ENCODE measurements at places on chromosomes 5 and 9.

- no peak for DNase-seq
These were observed 114.8 kb upstream of the PJA2 start for GRCh38 chr5:109524555-109524954.

GRCh38 chr9:109299891-109300290 is 21.0 kb downstream of the EPB41L4B start:
- no peak for DNase-seq

DNA sequence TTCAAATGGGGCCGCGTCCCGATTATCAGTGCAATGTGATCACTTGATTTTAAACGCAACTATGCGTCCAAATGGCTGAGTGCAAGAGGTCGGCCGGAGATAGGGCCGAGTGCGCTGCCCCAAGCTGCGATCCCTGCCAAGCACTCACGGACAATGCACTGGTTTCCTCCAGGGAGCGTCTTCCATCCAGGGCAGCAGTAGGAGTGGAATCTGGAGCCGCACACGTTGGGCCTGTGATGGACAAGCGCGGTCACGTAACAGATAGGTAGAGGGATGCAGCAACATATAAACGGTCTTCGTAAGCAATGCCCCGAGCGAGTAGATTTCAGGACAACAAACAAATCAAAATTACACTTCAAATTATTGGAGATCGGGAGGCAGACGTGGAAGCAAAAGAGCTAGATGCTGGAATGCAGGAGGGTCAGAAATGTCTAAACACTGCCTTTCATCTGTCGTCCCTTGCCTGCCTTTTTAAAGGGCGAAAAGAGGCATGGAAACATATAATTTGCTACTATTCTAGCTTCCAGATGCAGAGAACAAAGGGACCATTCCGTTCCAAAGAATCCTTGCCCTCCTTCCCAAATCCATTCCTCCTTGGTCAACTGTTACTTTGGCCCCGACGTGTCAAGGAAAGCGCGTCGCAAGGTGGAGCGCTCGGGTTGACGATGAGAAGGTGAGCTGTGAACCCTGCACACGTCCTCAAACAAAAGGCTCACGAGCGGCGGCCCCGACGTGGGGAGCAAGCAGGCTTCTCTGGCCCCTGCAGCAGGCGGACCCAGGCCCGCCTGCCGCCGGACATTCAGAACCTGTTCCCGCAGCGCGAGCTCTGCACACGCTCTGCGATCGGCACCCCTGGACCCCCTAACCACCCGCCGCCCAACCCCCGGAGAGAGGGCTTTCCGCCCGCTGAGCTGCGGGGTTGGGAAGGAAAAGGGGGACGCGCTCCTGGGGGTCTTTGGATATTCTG is 1.5 kb downstream of the FBN2 start:
- DNase-seq, result no peak

DNA sequence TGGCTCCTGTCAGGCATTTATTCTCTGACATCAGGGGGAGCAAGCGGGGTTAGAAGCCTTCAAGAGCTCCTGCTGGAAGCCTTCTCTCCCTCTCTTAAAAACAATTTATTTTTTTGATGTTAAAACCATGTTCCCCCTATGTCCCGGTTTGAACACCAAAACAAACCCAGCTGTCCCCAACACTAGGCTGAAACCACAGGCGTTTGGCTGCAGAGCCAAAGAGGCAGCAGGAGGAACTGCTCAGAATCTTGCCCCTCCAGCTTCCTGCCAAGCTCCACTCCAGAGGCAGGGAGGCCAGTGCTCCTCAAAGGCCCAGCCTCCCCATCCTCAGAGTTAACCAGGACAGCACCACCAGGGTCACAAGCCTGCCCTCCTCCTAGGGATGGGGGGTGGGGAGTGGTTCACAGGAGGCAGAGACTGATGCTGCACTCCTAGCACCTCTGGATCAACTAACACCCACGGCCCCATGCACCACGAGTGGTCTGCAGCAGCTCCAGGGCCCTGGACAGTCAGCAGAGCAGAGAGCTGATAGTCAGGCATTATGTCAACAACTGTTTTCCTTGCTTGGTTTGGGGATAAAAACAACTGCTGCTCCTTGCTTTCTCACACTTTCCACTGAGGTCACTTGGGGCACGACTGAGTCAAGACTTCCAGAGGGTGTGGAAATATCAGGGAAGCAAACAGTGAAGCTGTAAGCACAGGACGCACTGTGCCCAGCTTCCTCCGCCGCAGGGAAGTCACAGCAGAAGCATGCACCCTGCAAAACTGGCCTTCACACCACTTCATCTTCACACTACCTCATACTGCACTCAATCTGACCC is 96.5 kb upstream of the ADRA1B start:
- no peak for DNase-seq

DNA sequence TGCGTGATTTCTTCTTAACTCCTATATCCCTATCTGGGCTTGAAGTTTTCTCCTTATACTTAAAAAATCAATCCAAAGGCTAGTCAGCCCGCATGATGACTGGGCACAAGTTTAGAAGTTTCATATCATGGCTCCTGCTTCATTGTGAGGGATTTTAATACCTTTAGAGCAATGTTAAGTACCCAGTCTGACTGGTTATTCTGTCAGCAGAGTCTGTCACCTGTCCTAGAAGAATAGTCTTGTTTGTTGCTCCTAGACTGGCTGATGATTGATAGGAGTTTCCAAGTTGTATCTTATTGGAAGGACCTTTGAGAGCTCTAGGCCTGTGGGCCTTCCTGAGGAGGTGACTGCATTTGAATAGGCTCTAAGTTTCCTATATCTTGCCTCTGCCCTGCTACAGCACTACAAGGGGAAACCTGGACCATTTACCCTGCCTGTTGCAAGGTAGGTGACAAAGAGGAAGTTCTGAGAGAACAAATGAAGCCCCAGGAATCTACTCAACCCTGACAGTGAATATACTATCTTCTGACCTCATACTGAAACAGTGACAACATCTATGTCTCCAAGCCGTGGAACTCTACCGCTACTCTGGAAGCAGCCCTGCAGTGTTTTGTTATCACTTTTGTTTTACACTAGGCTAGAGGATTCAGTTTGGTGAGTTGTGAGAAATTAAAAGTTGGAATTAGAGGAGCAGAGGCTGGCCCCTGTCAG is 66.5 kb downstream of the F2RL2 start:
- DNase-seq, result no peak

GRCh38 chr5:35660451-35660850 is 42.8 kb downstream of the SPEF2 start:
- DNase-seq, result no peak

DNA sequence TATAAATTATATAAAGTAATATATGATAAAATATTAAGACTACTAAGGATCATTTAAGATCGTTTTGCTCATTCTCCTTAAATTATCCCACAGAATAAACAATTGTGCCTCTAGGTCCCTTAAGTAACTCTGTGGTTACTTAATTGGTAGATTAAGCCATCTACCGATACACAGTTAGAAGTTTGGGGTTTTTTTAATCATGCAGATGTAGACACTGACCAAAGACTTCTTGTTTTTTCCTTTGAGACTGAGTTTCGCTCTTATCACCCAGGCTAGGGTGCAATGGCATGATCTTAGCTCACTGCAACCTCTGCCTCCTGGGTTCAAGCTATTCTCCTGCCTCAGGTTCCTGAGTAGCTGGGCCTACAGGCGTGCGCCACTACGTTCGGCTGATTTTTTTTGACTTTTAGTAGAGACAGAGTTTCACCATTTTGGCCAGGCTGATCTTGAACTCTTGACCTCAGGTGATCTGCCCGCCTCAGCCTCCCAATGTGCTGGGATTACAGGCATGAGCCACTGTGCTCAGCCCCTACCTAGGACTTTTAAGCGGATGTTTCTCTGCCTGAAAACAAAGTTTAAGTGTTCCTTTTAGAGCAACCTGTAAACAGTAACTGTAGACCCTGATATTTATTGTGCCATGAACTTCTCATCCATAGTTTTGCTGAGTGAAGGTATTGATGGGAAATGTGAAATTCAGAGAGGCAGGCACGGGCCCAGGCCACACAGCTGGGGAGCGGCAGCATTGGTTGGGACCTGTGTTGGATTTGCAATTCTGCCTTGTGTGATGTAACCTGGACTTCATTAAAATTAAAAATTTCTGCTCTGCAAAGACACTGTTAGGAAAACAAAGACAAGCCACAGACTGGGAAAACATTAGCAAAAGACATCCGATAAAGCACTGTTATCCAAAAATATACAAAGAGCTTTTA is 11.6 kb downstream of the CEL start:
- no peak for DNase-seq

DNA sequence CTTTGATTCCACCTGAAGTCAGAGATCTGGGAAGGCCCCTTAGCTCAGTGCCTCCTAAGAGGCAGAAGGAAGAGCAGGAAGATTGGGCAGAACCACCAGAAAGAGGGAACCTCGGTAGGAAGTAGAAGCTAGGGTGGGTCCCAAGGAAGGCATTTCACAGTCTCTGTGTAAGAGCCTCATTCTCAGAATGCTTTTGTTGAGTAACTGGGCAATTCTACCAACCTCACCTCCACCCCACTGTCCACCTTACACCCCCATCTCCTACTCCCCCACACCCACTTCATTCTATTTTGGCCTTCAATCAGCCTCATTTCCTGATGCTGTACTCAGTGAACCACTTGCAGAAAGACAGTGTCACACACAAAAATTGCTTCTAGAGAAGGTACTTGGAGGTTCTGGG is 3.5 kb downstream of the HBEGF start:
- no peak for DNase-seq

DNA sequence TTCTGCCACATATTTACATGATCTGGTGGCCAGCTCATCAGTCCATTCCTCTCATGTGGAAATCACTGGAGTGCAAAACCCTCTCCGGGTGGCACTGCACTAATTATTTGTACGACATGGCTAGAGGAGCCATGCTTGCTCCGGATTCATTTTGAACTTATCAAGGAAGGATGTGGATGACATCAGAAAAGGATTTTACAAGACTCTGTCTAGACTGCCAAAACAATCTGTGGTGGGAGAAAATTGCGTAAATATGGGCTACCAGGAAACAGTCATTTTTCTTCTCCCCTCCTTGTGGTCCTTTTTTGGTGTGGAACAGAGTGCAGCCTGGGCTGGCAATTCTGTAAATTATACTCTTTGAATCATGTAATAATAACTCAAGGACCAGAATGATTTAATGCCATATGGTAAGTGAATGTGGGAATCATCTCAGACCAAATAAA is 123.4 kb upstream of the IFNE start:
- DNase-seq, result no peak

DNA sequence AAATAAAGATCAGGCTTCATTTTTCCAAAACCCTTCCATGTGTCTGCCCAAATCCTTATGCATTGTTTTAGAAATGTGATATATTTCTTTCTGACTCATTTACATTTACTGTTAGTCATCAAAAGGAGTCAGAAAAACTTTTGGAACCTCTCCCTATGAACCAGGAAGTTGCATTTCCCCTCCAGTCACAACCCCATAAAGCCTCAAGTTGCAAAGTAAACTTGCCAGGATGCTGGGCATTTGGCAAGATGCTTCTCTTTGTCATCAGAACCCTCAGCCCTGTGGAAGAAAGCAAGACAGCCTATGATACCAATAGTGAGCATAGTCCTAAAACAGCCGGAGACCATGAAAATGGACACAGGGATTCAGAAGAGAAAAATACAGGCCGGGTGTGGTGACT is 84.2 kb downstream of the MUSK start:
- DNase-seq, result no peak

DNA sequence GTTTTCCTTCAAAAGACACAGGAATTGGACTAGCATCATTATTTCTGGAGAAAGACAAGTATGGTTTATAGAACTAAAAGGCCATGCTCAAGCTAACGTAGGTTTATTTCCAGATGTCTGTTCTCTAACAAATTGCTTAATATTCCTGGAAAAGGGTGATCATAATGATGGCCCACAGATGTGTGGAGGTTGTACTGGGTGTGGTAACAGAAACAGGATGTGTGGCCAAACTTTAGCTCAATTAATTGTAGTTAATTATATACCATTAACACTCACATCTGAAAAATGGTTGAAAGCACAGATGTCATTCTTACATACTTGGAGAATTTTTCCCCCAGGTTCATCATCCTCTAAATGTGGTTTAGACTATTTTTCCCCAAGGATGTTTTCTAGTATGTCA is 292.7 kb upstream of the RASA1 start:
- DNase-seq, result no peak

- peak; percentile 45 for DNase-seq
These were observed 25.7 kb downstream of the PCDHGC5 start for GRCh38 chr5:141514330-141515133.

DNA sequence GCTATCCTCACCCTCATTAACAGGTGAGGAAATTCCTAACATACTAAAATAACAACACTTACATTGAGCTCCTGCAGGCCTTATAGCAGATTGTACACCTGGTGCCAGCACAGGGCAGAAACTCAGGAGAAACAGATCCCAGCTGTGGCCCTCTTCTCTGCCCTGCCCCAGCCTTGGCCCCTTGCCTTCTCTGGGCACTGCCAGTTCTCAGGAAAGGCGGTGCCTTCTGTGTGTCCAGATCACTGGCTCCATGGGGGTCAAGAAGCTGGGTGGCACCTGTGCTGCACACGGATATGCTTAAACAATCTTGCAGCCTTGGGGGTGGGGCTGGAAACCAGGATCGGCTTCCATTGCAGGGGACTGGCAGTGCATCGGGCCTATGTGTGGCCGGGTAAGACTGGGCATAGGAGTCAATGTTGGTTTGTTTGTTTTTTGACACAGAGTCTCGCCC is 19.3 kb downstream of the KYAT1 start:
- DNase-seq, result no peak

DNA sequence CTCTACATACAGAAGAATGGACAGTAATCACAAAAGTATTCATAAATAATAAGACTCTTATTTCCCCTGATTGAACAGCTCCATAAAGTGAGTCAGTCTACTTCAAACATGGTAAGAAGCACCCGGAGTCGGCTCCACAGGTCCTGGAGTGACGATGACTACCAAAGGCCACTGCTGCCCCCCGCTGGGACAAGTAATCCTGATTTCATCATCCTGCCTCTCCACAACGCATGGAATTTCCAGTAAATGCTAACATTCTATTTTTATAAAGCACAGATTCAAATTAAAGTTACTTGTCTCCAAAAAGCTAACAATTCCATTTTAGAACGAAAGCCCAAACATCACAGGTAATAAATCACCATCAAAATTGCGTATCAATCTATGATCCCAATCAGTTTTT is 16.2 kb downstream of the ATPSCKMT start:
- no peak for DNase-seq

DNA sequence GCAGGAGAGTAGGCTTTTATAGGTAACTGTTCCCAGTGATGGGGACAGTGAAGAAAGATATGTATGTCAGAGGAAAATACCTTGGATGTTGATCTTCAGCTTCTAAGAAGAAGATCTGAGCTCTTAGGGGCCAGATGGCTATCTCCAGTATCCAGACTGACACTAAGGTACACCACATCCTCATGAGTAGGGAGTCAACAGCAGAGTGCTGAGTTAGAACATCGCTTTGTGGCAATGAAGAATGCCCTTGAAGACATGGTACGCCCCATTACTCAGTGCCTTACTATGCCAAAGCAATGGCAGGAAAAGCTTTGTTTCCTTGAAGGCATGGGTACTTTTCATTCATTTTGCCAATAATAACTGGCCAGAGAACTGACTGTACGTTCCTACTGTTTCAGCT is 263.7 kb downstream of the CEMIP2 start:
- DNase-seq, result no peak

GRCh38 chr9:99438596-99438995 is 216.5 kb downstream of the SEC61B start:
- no peak for DNase-seq

GRCh38 chr9:118367383-118367782 is 663.2 kb downstream of the TLR4 start:
- DNase-seq, result no peak

- DNase-seq, result no peak
These were observed 722.9 kb upstream of the RGMB start for GRCh38 chr5:98050583-98050982.

Data from NAMALWA (cell line).